Central memory CD8-positive, alpha-beta T cell (primary cell): ENCODE measurements at places on chromosomes 1 and 21.

DNA sequence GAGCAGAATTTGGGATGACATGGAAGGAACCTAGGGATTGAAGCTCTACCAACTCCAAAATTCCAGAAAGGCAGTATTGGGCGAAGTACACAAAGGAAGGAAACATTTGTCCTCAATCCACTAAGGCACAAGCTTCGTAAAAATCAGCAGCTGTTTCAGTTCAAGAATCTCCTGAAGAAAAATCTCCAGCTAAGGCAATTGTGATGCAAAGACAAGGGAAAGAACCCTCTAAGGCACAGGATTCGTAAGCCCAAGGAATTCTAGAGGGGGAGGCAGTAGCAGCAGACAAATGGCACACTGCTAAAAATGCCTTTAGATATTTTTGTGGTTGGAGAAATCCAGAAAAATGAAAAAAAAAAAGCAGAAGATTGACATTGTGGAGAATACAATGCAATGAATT is 64.5 kb upstream of the PLPPR5 start:
- H3K27ac ChIP-seq = no peak overlapping the region
- peaks cover 18% of the 10 kb centered on the region for H3K27me3 ChIP-seq
- no peak overlapping the region for H3K4me3 ChIP-seq
- no peak for DNase-seq
- H3K36me3 ChIP-seq = no peaks in the 10 kb centered on the region

GRCh38 chr1:159786966-159787365 is 6.2 kb downstream of the DUSP23 start:
- H3K27ac ChIP-seq = no peak overlapping the region
- H3K27me3 ChIP-seq = peaks cover 6% of the 10 kb centered on the region
- no peak for DNase-seq
- no peaks in the 10 kb centered on the region for H3K36me3 ChIP-seq
- H3K4me1 ChIP-seq = peaks cover 15% of the 10 kb centered on the region

- no peak for DNase-seq
- H3K27ac ChIP-seq = no peak overlapping the region
- H3K4me1 ChIP-seq = no peaks in the 10 kb centered on the region
Measured at GRCh38 chr1:157369808-157370521, 182.3 kb downstream of the FCRL5 start.

- H3K4me3 ChIP-seq = peak overlapping the region; percentile 92
- H3K4me1 ChIP-seq = peaks cover 41% of the 10 kb centered on the region
- DNase-seq = no peak
- peaks cover 4% of the 10 kb centered on the region for H3K27me3 ChIP-seq
Measured at GRCh38 chr1:169891539-169891885, 2.2 kb downstream of the SCYL3 start.

DNA sequence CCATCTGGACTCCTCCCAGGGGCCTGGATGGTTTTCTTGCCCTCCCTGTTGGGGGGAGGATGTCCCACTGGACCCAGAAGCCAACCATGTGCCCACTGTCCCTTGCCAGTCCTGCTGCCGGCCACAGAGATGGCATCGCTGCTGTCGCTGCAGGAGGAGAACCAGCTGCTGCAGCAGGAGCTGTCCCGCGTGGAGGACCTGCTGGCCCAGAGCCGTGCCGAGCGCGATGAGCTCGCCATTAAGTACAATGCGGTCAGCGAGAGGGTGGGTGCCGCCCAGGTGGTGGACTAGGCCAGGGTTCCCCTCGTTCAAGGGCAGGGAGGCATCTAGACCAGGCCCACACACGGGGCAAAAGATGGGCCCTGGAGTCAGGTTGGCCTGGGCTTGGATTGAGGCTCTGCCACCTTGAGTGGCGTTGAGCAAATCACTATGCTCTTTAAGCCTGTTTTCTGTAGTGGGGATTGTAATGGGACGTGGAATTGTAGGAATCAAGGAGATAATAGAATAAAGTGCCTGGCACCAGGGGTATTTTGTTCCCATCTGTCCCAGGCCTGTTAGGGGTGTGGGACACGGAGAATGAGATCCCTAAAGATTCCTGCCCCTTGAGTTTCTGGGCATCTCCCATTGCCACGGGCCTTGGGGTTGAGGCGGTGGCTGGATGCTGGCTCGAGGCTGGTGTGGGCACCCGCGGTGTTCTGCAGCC is 2.6 kb downstream of the CROCC start:
- no peak overlapping the region for H3K27ac ChIP-seq
- H3K4me3 ChIP-seq = no peak overlapping the region
- peaks cover 62% of the 10 kb centered on the region for H3K4me1 ChIP-seq

DNA sequence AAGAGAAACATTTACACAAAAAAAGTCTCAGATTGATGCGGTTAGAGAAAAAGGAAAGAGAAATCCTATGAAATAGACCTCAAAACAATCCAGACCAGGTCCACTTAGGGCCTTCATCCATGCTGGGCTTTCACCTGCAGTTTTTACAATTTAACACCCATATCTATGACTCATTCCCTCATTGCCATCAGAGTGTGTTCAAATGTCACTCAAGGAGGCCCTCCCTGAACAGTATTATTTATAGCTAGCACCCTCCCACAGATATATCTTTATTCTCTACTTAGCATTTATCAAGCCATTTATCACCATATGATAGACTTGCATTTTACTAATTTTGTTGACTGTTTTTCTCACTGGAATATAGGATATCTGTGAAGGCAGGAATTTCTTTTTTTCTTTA is 824 bp upstream of the KRTAP21-3 start:
- H3K27ac ChIP-seq = no peak overlapping the region
- H3K4me3 ChIP-seq = no peak overlapping the region
- DNase-seq = no peak
- no peaks in the 10 kb centered on the region for H3K27me3 ChIP-seq

DNA sequence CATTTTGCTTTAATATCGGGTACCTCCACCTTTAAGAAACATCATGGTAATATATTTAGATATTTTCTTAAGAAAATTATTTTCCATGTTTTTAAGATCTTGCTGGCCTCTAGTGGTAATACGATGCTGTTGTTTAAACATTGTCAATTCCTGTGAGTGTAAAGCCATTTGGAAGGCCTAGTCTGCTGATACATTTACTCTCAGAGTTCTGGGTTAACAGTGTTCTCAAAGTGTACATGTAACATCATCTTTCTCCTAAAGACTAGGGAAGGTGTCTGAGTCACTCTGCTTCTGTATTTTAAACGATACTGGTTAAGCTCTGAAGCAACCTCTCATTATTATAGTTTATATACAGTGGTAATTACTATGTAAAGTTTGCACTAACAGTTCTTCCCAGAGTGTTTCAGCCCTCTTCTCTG is 189.1 kb downstream of the RASAL2 start:
- no peaks in the 10 kb centered on the region for H3K4me1 ChIP-seq
- H3K27ac ChIP-seq = no peak overlapping the region
- DNase-seq = no peak
- H3K27me3 ChIP-seq = no peaks in the 10 kb centered on the region
- no peaks in the 10 kb centered on the region for H3K36me3 ChIP-seq
- H3K4me3 ChIP-seq = no peak overlapping the region

GRCh38 chr1:37373413-37373812 is 101.0 kb upstream of the ZC3H12A start:
- no peaks in the 10 kb centered on the region for H3K4me1 ChIP-seq
- no peak for DNase-seq
- H3K36me3 ChIP-seq = no peaks in the 10 kb centered on the region
- peaks cover 61% of the 10 kb centered on the region for H3K27me3 ChIP-seq

DNA sequence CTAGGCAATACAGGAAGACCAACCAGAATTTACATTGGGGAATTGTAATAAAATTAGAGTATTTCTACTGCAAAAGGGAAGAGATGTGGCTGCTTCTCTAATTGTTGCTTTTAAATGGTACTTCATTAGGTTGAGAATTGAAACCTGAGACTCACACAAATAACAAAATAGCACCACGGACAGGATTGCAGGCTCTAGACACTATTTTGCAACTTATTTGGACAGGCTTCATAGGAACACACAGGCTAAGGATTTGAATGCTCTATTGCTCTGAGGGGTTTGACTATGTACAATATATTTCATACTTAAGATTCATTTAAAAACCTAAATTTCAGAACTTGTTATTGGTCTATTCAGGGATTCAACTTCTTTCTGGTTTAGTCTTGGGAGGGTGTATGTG is 79.6 kb downstream of the ATP1B1 start:
- DNase-seq = no peak
- H3K36me3 ChIP-seq = no peaks in the 10 kb centered on the region
- H3K4me1 ChIP-seq = no peaks in the 10 kb centered on the region
- no peaks in the 10 kb centered on the region for H3K27me3 ChIP-seq
- H3K4me3 ChIP-seq = no peak overlapping the region

DNA sequence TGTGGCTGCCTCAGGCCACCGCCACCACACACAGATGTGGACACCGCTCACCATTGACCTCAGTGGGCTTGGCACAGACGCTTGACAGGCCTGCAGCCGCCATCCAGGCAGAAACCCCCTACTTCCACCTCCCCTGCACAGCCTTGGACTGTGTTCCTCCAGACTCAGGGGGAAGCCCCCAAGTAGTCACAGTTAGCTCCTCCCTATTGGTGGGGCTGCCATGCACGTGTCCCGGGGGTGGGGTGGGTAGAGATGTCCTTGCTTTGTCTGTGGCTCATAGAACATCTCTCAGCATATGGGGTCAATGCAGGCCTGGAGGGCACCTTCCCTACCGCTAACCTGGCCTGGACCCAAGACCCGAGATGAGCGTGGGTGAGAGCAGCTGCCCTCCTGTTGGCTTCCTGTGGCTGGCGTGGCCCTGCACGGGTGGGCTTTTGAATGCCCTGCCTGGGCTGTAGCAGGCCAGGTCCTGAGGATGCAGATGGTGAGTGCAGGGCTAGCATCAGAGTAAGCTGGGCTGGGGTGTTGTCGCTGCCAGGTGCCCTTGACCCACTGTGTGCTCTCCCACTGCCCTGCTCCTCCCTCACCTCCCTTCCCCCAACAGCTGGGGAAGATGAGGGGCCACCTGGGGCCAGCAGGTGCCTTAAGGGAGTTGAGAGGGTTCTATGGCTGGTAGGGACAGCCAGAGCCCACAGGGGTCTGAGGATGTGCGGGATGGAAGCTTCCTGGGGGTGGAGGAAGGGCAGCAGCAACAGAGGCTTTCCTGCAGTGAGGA is 6.2 kb downstream of the CROCC start:
- no peak overlapping the region for H3K4me3 ChIP-seq
- peak overlapping the region; percentile 36 for H3K27ac ChIP-seq
- peaks cover 11% of the 10 kb centered on the region for H3K36me3 ChIP-seq
- DNase-seq = no peak
- peaks cover 42% of the 10 kb centered on the region for H3K4me1 ChIP-seq

DNA sequence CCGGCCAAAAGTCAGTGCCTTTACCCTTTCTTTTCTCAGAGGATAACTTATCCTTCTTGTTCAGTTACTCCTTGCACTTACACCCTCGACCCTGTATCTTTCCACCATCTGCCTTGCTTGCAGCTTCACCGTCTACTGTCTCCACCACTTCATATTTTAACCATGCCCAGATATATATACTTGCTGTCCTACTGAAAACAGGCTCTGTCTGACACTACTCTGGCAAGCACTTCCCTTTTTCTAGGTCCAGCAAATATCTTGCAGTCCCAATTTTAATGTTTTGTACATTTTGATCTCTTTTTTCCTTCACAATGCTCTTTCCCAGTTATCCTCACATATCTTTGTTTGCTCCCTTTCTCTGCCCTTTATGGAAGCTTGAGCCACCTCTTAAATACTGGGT is 308.6 kb downstream of the TPR start:
- no peak for DNase-seq
- no peak overlapping the region for H3K27ac ChIP-seq
- peaks cover 2% of the 10 kb centered on the region for H3K36me3 ChIP-seq
- H3K4me3 ChIP-seq = no peak overlapping the region
- H3K4me1 ChIP-seq = no peaks in the 10 kb centered on the region
- H3K27me3 ChIP-seq = no peaks in the 10 kb centered on the region

DNA sequence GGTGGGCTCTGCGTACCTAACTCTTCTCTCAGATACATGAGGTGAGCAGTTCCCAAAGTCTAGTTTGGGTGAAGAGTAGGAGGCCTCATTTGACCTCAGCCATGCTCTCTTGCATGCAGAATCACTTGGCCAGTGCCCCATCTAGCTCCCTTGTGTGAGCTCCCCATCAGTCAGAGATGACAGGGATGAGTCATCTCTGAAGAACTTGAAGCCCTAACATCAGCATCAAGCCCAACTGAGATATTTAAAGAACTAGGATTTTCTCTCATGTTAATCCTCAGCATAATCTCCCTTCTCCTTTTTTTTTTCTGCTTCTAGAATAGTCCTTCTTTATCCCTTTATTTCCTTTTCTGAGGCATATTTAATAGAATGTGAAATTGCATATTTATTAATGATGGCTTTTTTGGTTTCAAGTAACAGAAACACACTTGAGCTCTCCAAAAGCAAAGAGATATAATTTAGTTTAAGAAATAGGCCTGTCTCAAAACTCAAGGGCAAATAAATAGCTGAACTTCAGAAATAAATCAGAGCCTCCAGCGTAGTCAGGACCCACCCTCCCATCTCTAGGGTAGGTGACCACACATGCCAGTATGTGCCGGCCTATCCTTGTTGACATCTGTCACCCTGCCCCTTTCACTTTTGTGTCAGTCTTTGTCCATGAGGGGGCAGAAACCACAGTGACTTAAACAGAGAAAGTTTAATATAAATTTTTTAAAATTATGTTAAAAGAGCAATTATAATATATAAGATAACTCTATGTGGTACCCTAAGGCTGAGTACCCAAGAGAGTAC is 112.3 kb downstream of the TSEN15 start:
- peaks cover under 1% of the 10 kb centered on the region for H3K27me3 ChIP-seq
- no peak overlapping the region for H3K4me3 ChIP-seq
- H3K4me1 ChIP-seq = no peaks in the 10 kb centered on the region

- H3K27me3 ChIP-seq = no peaks in the 10 kb centered on the region
- peak overlapping the region; percentile 98 for H3K27ac ChIP-seq
- H3K4me1 ChIP-seq = peaks cover 64% of the 10 kb centered on the region
Measured at GRCh38 chr21:33268737-33269441, 2.7 kb downstream of the IL10RB start.

DNA sequence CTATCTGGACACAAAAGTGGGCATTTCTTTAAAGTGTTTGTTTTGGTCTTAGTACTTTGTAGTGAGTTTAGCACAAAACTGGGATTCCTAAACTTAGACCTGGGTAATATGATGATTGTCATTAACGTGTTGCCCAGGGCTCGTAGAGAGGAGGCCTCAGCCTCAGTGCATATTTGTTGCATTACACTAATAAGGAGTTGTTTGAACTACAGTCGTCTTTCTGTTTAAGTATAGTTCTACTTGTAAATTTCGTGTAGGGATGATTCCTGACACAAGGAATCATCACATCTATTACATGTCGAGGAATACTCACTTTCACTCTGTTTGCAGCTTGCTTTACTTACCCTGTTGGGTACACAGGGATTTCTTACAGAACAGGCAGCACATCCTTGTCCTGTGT is 85.0 kb downstream of the PRDM2 start:
- H3K4me3 ChIP-seq = no peak overlapping the region
- no peak for DNase-seq
- peaks cover 55% of the 10 kb centered on the region for H3K4me1 ChIP-seq
- H3K27ac ChIP-seq = no peak overlapping the region

DNA sequence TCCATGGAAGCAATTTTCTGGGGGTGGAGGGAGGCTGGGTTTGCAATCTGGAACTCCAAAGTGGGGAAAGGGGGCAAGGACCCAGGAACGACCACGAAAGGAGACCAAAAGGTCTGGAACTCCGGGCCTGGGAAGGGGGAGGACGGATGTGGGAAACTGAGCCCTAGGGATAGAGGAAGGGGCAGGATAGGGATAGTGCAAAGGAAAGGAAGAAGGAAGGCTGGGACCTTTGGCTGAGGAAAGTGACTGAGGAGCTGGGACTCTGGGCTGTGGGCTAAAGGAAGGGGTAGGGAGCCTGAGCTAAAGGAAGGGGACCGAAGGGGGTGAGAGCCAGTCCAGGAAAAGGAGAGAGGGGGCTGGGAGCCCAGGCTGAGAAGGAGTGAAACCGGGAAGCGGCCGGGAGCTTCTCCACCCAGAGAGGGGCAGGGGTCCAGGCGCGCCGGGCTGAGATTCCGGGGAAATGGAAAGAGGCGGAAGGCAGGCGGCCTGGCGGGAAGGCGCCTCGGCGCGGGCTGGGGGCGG is 395 bp downstream of the SLC9A1 start:
- DNase-seq = no peak
- H3K36me3 ChIP-seq = peaks cover 23% of the 10 kb centered on the region
- no peaks in the 10 kb centered on the region for H3K27me3 ChIP-seq
- peak overlapping the region; percentile 99 for H3K27ac ChIP-seq
